Aorta (tissue), 5 donors: ENCODE measurements at places on chromosomes 12 and 14.
A peak's percentile ranks its signal among the peaks of the same experiment; 100 is the strongest.

DNA sequence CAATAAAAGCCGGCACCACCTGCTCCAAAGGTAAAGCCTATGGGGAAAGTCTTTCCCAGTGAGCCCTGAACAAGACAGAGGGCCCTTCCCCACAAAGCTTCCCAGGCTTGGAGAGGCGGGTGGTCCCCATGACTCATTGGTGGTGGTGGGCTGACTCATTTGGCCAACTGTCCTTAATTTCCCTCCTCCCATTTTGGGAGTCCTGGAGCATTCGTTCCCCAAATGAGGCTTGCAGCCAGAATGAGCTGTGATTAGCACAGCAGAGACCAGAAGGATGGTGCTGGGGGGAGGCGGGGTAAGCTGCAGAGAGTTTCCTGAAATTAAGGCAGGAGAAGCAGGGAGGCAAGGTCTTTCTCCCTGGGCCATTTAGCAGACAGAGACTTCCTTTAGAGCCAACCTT is 241.7 kb downstream of the DPF3 start:
- no peak overlapping the region for H3K27ac ChIP-seq
- no peaks in the 10 kb centered on the region for H3K4me1 ChIP-seq
- DNase-seq: no peak
- no peaks in the 10 kb centered on the region for H3K36me3 ChIP-seq
- no peak overlapping the region for H3K4me3 ChIP-seq

GRCh38 chr12:1613860-1614259 is 15.2 kb upstream of the WNT5B start:
- no peaks in the 10 kb centered on the region for H3K36me3 ChIP-seq
- no peaks in the 10 kb centered on the region for H3K27me3 ChIP-seq
- H3K27ac ChIP-seq: no peak overlapping the region
- no peaks in the 10 kb centered on the region for H3K4me1 ChIP-seq

DNA sequence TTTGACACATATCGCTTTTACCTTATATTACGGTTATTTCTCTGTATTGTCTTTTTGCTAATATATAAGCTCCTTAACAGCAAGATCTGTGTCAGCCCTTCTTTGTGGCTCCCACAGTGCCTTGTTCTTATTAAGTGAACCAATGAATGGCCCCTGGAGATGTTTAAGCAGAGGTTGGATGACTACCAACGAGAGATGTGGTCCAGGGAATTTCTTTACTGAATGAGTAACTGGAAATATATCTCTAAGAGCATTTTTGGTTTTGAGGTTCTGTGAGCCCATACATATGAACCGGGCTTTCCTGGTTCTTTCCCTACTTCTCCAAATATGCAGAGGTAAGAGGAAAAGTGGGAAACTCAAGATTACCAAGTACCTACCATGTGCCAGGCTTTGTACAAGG is 23.5 kb downstream of the CALCOCO1 start:
- no peak overlapping the region for H3K27ac ChIP-seq
- no peaks in the 10 kb centered on the region for H3K4me1 ChIP-seq
- H3K27me3 ChIP-seq: no peaks in the 10 kb centered on the region
- H3K36me3 ChIP-seq: no peaks in the 10 kb centered on the region
- DNase-seq: no peak

DNA sequence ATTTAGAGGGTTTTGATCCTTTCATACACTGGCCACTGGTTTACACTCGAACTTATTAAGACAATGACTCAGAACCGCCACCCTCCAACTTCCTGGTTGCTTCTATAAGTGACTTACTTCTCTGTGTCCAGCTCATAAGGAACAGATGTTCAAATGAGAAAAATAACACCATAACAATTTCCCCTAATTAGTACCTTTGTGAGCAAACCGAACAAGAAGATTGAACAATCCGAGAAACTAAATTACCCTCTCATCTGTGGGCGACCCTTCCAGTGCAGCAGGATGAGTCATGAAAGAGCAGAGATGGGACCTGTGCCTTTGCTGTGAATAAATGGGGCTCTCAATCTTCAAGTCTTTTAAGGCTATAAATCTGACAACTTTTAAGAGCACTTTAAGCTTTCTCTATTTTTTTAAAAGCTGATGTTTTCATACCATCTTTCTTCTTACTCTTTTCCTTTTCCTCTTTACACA is 146.8 kb upstream of the RASSF8 start:
- H3K27ac ChIP-seq: no peak overlapping the region
- DNase-seq: no peak
- H3K27me3 ChIP-seq: no peaks in the 10 kb centered on the region
- no peak overlapping the region for H3K4me3 ChIP-seq

DNA sequence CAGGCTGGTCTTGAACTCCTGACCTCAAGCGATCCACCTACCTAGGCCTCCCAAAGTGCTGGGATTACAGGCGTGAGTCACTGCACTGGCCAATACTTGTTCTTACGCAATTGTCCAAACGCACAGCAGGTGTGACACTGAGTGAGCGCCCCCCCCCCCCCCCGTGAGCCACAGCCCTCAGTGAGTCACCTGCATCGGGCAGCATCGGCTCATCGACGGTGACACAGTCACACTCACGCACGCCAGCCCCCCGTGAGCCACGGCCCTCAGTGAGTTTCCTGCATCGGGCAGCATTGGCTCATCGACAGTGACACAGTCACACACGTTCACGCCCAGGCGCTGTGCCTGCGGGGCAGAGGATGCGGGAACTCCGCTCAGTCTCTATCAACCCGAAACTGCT is 42.5 kb downstream of the GALNT9 start:
- no peaks in the 10 kb centered on the region for H3K4me1 ChIP-seq
- H3K27me3 ChIP-seq: no peaks in the 10 kb centered on the region
- H3K36me3 ChIP-seq: no peaks in the 10 kb centered on the region

GRCh38 chr12:82981150-82981549 is 294.4 kb downstream of the TMTC2 start:
- no peak overlapping the region for H3K4me3 ChIP-seq
- no peaks in the 10 kb centered on the region for H3K27me3 ChIP-seq
- no peaks in the 10 kb centered on the region for H3K36me3 ChIP-seq
- DNase-seq: no peak
- no peak overlapping the region for H3K27ac ChIP-seq

- no peak overlapping the region for H3K4me3 ChIP-seq
- no peaks in the 10 kb centered on the region for H3K27me3 ChIP-seq
- no peaks in the 10 kb centered on the region for H3K4me1 ChIP-seq
- no peaks in the 10 kb centered on the region for H3K36me3 ChIP-seq
- H3K27ac ChIP-seq: no peak overlapping the region
These were observed 36.6 kb upstream of the SYCP3 start for GRCh38 chr12:101775816-101776215.

GRCh38 chr12:45660330-45660729 is 69.2 kb upstream of the ARID2 start:
- no peaks in the 10 kb centered on the region for H3K4me1 ChIP-seq
- H3K27ac ChIP-seq: no peak overlapping the region
- H3K4me3 ChIP-seq: no peak overlapping the region
- no peaks in the 10 kb centered on the region for H3K27me3 ChIP-seq
- peaks cover 2% of the 10 kb centered on the region for H3K36me3 ChIP-seq
- DNase-seq: peak; percentile 55

- H3K4me3 ChIP-seq: no peak overlapping the region
- no peak for DNase-seq
- no peaks in the 10 kb centered on the region for H3K36me3 ChIP-seq
- H3K27ac ChIP-seq: no peak overlapping the region
These were observed 501.0 kb downstream of the RERGL start for GRCh38 chr12:17588968-17589367.

- peaks cover 2% of the 10 kb centered on the region for H3K4me1 ChIP-seq
- H3K36me3 ChIP-seq: no peaks in the 10 kb centered on the region
- DNase-seq: peak; percentile 63
- no peaks in the 10 kb centered on the region for H3K27me3 ChIP-seq
- H3K27ac ChIP-seq: peak overlapping the region; percentile 70
These were observed 57.9 kb downstream of the ANO6 start for GRCh38 chr12:45273717-45274271.

GRCh38 chr14:58639198-58639565 is 1.4 kb downstream of the DACT1 start:
- no peak for DNase-seq
- peak overlapping the region; percentile 84 for H3K27ac ChIP-seq
- peaks cover 2% of the 10 kb centered on the region for H3K36me3 ChIP-seq

DNA sequence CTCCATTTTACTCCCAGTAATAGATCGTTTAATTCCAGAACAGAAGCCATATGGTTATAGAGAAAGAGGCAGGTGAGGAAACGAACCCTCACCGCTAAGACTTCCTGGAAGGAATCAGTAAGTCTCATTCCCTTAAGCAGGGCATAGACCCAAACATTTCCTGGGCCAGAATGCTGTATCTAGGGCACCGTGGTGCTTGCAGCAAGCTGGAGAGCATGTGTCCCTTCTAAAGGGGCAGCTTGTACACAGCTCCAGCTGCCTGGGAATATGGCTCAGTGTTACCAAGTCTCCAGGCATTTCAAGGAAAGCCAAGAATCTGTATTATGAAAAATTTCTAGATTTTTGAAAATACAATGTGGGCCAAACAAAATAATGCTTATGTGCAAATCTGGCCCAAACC is 73.4 kb downstream of the PPM1H start:
- H3K27me3 ChIP-seq: no peaks in the 10 kb centered on the region
- H3K4me3 ChIP-seq: no peak overlapping the region
- H3K36me3 ChIP-seq: no peaks in the 10 kb centered on the region

DNA sequence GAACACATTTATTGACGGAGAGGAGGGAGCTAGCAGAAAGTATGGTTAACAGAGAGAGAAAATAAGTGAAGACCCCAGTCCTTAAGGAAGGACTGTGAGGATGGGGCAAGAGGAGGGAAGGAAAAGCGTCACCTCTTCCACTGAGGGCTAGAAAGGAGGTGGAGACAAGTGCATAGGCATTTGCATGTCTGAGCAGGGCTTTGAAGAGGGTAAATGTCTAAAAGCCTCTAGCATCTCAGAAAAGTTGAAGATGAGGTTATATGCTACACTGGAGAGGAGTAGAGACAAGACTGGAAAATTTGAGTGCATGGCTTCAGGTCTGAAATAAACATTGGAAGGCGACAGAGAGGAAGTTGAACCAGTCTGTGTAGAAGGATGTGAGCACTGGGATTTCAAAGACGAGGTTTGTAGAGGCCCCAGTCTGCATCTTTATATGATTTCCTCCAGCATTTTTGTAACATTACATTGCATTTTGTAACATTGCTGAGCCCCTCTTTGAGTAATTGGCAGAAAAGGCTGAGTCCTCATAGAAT is 98.5 kb upstream of the IFNG-AS1 start:
- no peaks in the 10 kb centered on the region for H3K36me3 ChIP-seq
- peaks cover 2% of the 10 kb centered on the region for H3K4me1 ChIP-seq
- DNase-seq: no peak
- H3K27ac ChIP-seq: no peak overlapping the region
- H3K4me3 ChIP-seq: no peak overlapping the region

DNA sequence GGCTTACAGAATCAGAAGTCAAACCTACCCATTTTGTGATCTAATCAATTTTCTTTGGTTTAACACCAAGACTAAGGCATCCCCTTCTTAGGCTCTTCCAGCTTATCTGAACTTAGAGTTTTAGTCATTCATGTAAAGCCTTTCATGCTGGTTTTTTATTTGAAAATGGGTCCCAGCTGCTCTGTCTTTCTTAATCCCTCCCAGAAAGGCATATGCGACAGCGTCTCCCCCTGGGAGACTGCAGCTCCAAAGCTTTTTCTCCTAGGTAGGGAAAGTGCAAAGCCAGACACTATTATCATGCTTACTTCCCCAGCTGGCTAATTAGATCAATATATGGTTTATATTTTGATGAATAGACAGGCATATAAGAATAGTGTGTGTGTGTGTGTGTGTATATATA is 96.6 kb upstream of the E2F7 start:
- H3K27me3 ChIP-seq: no peaks in the 10 kb centered on the region
- H3K4me3 ChIP-seq: no peak overlapping the region

DNA sequence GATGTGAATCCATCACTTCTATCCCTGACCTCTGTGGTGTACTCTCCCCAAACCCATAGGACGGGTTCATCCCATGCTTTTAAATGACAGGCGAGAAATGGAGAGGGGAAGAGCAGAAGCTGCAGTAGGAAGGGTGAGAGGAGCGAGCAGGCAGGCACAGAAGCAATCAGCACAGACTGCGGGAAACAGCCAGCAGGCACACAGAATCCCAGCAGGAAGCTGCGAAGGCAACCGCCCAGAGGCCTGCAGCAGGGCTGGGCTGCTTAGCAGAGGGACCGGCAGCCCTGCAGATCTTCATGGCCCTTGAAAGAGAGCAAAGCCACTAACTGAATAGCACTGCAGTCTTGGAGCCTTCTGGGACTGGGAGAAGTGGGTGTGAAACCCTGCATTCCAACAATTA is 287.0 kb upstream of the FKBP4 start:
- no peak for DNase-seq

- H3K4me3 ChIP-seq: no peak overlapping the region
- no peaks in the 10 kb centered on the region for H3K36me3 ChIP-seq
- no peak for DNase-seq
- no peaks in the 10 kb centered on the region for H3K4me1 ChIP-seq
- no peak overlapping the region for H3K27ac ChIP-seq
These were observed 51.9 kb upstream of the TSPAN11 start for GRCh38 chr12:30874455-30875321.

DNA sequence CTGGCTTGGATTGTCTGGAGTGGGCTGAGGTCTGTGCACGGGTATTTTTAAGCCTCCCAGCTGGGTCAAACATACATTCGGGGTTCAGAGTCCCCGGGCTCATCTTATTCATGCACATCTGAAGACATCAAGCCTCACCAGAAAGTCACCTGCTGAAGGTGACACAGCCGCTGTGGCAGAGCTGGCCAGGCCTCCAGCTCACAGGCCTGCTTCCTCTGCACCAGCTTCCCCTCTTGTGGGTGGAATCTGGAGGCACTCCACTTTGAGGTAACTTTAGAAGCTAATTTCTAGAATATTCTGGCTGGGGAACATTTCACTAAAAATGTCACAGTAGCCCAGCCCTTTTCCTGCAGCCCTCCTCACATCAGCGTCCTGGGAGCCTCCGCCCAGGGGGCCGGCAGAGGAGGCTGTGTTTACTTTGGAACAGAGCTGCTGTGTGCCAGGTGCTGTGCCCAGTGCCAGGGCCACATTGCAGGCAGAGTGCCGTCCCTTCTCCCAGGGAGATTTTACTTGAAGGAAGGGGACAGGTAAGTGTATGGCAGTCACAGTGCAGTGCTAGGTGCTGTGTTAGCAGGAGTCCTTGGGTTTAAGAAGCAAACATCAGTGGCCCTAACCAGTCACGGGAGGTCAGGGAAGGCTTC is 62.2 kb downstream of the TSPAN11 start:
- no peaks in the 10 kb centered on the region for H3K27me3 ChIP-seq
- no peak overlapping the region for H3K27ac ChIP-seq
- H3K4me1 ChIP-seq: no peaks in the 10 kb centered on the region
- H3K36me3 ChIP-seq: no peaks in the 10 kb centered on the region
